ENCODE measurements at places on chromosomes 3 and 15.

DNA sequence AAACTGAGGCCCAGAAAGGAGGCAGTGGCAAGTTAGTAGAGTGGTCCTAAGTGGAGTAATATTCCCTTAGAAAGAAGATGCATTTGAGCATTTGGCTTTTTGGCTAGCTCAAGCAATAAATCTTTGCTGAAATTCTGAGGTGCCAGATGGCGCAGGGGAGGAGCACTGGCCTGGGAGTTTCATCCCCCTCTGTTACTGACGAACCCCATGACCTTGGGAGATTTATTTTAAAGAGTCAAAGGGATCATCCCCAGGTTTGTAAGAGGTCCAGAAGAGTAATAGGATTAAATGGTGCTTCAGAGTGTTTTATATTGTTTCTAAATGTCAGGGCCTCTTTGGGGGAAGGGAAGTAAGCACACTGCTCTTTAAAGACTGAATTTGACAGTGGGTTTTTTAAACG lies 85.1 kb upstream of the PIAS1 start:
- no peak for DNase-seq

DNA sequence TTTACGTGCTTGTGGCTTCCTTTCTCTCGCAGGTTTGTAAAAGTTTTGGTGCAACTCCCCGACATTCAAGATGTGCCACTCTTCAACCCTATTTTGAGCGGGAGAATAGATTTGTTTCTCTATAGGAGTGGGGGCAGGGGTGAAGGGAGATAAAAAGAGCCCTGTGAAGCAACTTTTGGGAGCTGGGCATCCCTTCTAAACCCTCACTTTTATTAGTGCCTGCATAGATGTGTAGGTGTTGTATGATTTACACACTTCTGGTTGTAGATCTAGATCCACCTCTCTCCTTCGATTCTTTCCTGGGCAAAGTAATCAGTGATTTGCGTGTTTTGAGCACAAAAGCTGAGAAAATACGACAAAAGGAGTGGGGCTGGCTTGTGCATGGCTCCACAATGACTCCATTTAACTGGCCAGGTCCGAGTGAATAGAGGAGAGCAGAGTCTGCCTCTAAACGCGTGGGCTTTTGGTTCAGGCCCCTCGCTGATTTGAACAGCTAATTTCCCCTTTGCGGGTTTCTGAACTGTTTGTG lies 17.7 kb downstream of the SOX2 start:
- DNase-seq = no peak

DNA sequence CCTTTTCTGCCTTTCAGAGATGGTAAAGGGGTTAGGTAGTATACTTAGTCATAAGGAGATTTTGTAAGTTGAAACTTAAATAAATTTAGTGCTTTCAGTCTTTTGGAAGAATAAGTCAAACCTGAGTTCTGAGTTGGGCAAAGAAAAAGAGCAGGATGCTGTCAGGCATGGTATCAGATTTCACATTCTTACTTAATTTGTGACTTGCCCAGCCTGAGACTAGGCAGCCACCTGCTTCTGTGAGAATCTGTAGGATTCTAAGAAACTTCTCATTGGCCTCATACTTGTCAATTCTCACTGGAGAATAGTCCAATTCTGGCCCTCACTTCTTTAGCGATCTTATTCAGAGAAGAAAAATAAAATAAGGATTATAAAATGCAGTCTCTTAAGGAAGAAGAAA lies 577.5 kb downstream of the DIPK2A start:
- DNase-seq = no peak

DNA sequence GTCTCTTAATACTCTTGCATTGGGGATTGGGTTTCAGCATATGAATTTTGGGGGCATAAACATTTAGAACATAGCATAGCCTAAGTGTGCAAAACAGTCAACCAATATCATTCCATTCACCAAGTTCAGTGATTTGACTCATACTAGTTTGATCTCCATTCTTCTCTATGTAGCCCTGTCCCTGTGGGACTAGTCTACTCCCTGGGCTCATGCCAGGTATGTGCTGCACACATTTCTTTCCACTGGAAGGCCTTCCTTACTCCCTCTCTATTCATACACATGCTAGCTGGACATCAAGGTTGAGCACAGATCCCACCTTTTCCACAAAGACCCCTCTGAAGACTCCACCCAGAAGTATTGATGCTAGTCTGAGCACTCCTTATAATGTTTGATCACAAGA lies 5.1 kb downstream of the ZDHHC23 start:
- DNase-seq = no peak

- DNase-seq = no peak
Observed at GRCh38 chr15:63191895-63192618, 2.7 kb downstream of the RAB8B start.

DNA sequence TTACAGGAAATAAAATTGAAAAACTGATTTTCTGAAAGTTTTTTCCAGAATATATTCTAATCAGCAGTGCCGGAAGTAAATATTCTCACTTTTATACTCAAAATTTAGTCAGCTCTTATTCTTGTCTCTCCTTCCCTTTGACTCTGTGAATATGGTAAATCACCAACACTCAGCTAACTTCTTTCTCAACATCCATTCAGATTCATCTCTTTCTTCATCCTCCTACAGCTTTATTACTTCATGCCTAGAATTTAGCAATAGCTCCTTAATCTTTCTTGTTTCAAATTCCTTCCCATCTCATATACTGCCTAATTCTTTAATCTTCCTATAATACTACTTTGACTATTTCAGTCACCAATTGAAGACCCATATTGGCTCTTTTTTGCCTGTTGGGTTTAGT lies 67.9 kb downstream of the FGF7 start:
- DNase-seq = no peak
